Activated T-helper 1 cell treated with Interleukin-2 at 50 U/mL for 16 hours (primary cell): ENCODE measurements at places on chromosomes 2 and 18.

- DNase-seq: no peak
These were observed 38.4 kb downstream of the RNF144A start for GRCh38 chr2:6955511-6956136.

- no peak for DNase-seq
These were observed 1.8 kb downstream of the PCGF1 start for GRCh38 chr2:74505448-74506246.

DNA sequence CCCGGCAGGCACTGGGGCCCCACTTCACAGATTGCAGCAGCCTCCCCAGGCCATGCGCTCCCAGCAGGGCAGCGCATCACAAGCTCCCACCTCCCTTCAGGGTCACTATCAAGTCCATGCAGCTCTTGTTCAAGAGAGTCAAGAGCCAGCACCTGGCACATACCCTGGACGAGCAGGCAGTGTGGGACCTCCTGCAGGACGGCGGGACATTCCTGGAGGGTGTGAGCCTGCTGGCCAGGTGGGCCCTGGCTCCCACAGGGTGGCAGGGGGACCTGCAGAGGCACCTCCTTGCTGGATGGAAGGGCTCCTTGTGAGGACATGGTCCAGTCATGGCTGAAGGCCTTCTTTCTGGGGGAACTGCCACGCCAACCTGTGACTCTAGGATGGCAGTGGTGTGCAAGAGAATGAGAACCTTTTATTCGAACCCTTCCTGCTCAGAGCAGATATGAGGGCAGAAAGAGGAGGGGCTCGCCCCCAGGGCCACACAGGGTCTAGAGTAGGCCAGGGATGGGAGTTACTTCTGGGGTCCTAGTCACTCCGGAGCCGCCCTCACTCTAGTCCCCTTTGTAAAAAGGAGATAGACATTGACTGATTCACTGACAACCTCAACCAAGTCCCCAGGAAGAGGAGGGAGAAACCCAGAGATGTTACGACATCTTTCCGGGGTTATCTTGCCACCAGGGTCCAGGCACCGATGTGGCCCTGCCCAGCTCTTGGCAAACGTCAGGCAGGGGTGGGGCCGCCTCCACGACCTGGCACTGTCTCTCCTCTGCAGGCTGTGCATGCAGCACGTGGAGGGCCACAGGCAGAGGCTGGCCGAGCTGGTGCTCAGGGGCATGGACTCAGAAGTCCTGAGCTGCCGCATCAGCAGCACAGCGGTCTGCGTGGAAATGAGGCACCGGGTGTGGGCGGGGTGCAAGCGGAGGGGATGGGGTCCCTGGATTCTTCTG, 31.3 kb downstream of the HJURP start:
- DNase-seq: no peak

- DNase-seq: no peak
These were observed 7.9 kb downstream of the MFSD6 start for GRCh38 chr2:190415794-190416775.
